ENCODE measurements at places on chromosomes 4 and X.

- H3K4me3 ChIP-seq: no peak overlapping the region
- peak; percentile 12 for DNase-seq
- no peaks in the 10 kb centered on the region for H3K27me3 ChIP-seq
- no peaks in the 10 kb centered on the region for H3K4me1 ChIP-seq
- H3K27ac ChIP-seq: no peak overlapping the region
Observed at GRCh38 chrX:15820106-15821073, 30.1 kb downstream of the ZRSR2 start.

- H3K27me3 ChIP-seq: no peaks in the 10 kb centered on the region
- H3K4me3 ChIP-seq: no peak overlapping the region
- DNase-seq: no peak
- no peaks in the 10 kb centered on the region for H3K4me1 ChIP-seq
- H3K27ac ChIP-seq: no peak overlapping the region
- H3K36me3 ChIP-seq: no peaks in the 10 kb centered on the region
Observed at GRCh38 chrX:102042372-102043325, 82.8 kb upstream of the TCEAL2 start.

DNA sequence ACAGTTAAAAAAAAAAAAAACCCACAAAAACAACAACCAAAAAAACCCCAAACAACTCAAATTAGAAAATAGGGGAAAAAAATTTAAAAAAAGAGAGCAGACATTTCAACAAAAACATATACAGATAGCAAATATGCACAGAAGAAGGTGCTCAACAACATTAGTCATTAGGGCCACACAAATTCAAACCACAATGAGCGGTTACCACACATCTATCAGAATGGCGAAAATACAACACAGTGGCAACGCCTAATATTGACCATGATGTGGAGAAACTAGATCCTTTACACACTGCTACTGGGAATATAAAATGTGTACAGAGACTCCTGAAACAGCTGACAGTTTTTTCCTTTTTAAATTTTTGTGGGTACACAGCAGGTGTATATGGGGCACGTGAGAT, 19.4 kb downstream of the LYAR start:
- no peak overlapping the region for H3K4me3 ChIP-seq
- H3K27ac ChIP-seq: no peak overlapping the region
- H3K4me1 ChIP-seq: no peaks in the 10 kb centered on the region
- no peaks in the 10 kb centered on the region for H3K27me3 ChIP-seq
- DNase-seq: no peak

DNA sequence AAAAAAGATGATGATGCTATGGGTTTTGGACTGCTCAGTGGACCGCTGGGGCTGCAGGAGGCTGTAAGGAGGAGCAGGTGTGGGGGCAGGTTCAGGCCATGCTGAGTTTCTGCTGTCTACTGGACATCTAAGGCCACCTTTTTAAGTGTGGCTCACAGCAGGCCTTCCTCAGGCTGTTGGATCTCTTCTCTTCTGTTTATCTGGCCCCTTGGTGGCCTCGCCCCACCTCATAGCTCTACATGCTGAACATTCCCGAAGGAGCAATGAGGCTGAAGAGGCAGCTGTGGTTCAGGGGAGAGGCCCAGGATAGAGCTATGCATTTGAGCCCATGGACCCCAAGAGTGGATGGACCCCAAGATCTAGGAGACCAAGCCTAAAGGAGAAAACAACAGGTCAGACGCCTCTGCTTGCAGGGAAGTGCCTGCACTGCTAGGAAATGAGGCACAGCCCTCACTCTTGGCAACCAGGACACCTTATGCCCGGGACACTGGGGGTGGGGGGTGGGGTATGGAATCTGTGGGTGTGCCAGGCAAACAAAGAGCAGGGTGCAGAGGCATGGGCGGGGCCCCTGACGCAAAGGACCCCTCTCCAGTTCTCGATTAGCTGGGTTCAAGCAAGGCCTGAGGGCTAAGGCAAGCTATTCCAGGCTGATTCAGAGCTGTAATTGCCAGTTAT, 168.9 kb downstream of the BCOR start:
- H3K27ac ChIP-seq: no peak overlapping the region
- H3K4me3 ChIP-seq: no peak overlapping the region
- DNase-seq: no peak
- H3K4me1 ChIP-seq: peaks cover 2% of the 10 kb centered on the region

- H3K36me3 ChIP-seq: peaks cover 31% of the 10 kb centered on the region
- H3K27ac ChIP-seq: no peak overlapping the region
- no peaks in the 10 kb centered on the region for H3K4me1 ChIP-seq
- no peak overlapping the region for H3K4me3 ChIP-seq
- H3K27me3 ChIP-seq: no peaks in the 10 kb centered on the region
- DNase-seq: no peak
Observed at GRCh38 chr4:16513876-16514275, 287.6 kb upstream of the TAPT1 start.

GRCh38 chr4:104728380-104729122, 233.9 kb upstream of the CXXC4 start:
- no peaks in the 10 kb centered on the region for H3K4me1 ChIP-seq
- peak; percentile 68 for DNase-seq
- H3K27ac ChIP-seq: no peak overlapping the region
- no peaks in the 10 kb centered on the region for H3K36me3 ChIP-seq

DNA sequence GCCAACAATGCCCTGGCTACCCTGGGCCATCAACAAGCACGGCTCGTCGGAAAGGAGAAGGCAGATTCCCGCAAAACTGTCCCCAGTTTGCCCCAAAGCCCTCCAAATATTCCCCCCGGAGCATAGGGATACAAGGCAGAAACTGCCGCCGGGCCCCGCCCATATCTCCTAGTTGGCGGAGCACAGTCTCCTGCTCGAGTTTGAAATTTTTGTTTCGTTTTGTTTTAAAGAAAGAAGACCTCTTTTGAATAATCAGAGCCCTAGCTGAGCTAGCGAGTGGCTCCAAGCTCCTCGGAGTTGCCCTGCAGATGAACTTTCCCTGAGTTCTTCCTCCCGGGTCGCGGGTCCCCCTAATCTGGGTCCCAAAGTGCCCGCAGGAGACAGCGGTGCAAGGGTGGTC, 138.1 kb upstream of the ZIC3 start:
- peak; percentile 0 for DNase-seq
- H3K4me1 ChIP-seq: peaks cover 11% of the 10 kb centered on the region
- no peak overlapping the region for H3K27ac ChIP-seq
- H3K27me3 ChIP-seq: peaks cover 52% of the 10 kb centered on the region
- H3K36me3 ChIP-seq: no peaks in the 10 kb centered on the region
- H3K4me3 ChIP-seq: peak overlapping the region; percentile 36

DNA sequence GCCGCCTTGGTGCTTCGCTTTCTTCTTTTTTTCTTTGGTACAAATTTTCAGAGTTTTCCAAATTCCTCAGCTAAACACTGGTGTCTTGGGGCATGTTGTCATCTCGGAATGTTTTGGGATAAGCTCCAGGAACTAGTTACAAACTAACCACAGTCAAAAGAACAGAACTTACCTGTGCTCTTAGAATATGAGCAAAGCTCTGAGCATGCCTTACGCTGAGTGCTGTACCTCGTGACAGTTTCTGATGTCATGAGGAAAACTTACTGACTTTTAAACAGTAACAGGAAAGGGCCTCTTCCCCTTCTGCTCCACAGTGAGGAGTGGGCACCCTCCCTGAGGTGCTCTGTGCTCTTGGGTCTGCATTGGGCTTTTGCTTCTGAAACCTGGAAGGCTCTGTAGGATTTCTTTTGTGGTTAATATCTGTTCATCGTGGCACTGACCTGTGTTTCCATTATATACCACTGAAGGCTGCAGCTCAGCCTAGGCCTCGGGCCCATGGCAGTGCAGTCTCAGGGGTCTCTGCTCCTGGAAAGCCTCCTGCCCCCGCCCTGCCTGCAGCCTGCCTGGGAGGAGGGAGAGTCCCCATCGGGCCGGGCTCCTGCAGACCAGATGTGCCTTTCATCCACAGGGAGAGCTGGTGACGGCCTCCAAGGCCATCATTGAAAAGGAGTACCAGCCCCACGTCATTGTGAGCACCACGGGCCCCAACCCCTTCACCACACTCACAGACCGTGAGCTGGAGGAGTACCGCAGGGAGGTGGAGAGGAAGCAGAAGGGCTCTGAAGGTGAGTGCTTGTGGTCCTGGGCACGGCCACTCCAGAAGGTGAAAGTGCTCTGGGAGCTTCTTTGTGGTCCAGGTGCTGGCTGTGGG, 48.7 kb downstream of the NOP14 start:
- H3K4me3 ChIP-seq: no peak overlapping the region
- DNase-seq: no peak
- peaks cover 4% of the 10 kb centered on the region for H3K4me1 ChIP-seq
- no peaks in the 10 kb centered on the region for H3K27me3 ChIP-seq

DNA sequence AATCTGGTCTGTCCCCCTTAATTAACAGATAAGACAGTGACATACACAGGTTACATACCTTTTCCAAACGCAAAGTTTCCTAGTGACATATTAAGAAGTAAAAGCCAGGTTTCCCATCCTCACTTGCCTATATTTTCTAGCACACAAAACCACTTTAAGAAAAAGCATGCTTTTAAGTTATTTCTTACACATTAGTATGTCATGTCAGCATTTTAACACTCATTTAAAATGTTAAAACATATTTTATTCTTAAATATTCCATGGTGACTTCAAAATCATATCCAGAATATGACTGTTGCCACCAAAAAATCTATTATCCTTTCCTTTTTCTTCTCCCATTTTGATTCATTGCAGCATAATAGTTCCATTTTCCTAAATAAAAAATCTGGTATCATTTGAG, 1830.2 kb downstream of the STIM2 start:
- no peak for DNase-seq
- H3K4me1 ChIP-seq: no peaks in the 10 kb centered on the region
- H3K4me3 ChIP-seq: no peak overlapping the region
- H3K36me3 ChIP-seq: no peaks in the 10 kb centered on the region

DNA sequence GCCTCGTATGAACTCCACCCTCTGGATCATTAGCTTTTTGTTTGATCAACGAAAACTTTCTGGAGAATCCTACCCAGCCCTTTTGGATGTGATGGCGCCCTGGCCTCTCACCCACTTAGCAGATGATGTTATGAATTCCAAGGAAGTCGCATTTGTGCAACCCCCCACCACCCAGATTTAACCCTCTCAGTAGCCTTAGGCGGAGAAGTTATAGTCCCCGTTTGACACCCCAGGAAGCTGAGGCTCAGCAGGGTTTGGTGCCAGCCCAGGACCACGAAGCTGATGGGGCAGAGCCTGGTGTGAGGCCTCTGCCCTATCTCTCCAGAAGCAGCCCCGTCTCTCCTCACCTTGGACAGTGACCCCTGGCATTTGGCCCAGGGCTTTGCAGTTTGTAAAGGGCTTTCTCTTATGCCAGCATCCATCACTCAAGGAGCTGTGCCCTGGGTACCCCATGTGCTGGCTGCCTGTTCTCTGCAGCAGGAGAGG, 1.0 kb downstream of the WFS1 start:
- H3K27me3 ChIP-seq: peaks cover 10% of the 10 kb centered on the region
- H3K4me3 ChIP-seq: peak overlapping the region; percentile 97
- H3K36me3 ChIP-seq: peaks cover 2% of the 10 kb centered on the region
- DNase-seq: peak; percentile 23
- H3K27ac ChIP-seq: peak overlapping the region; percentile 86
- peaks cover 43% of the 10 kb centered on the region for H3K4me1 ChIP-seq

DNA sequence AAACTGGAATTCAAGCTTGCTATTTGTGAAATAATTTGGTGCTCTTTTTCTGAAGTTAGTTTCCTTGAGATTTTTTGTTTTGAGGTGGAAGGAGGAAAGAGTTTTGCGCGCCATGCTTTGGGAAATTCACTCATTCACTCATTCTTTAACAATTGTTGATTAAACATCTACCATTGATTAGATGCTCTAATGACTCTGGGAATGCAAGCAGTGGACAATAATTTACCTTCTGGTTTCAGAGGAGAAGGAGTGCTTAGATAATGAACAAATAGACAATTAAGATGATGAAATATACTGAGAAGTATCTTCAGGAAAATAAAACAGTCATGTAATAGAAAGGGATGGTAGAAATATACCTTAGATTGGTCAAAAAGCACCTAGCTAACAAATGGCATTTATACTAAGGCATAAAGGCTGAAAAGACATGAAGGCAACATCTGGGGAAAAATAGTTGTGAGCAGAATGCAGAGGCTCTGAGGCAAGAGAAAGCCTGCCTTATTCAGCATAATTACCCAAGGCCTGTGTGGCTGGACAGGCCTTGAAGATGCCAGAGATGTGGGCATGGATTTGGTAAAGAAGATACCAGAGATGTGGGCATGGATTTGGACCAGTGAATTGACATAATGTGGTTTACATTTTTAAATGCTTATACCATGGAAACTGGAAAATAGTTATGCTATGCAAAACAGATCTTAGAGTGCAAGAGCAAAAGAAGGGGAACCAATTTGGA, 2.7 kb upstream of the COMMD8 start:
- no peak overlapping the region for H3K4me3 ChIP-seq
- no peaks in the 10 kb centered on the region for H3K36me3 ChIP-seq
- peak overlapping the region; percentile 54 for H3K27ac ChIP-seq
- H3K4me1 ChIP-seq: peaks cover 2% of the 10 kb centered on the region
- DNase-seq: no peak

DNA sequence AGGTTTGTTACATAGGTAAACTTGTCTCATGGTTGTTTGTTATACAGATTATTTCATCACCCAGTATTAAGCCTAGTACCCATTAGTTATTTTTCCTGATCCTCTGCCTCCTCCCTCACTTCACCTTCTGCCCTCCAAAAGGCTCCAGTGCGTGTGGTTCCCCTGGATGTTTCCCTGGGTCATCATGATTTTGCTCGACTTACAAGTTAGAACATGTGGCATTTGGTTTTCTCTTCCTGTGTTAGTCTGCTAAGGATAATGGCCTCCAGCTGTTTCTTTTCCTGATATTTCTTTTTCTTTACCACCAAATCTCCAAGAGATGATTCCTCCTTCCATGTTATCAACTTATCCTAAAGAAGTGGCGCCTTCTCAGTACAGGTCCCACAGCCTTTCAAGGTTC, 543.1 kb upstream of the ADGRL3 start:
- H3K27ac ChIP-seq: no peak overlapping the region
- H3K27me3 ChIP-seq: no peaks in the 10 kb centered on the region
- no peak overlapping the region for H3K4me3 ChIP-seq
- no peaks in the 10 kb centered on the region for H3K36me3 ChIP-seq
- peak; percentile 3 for DNase-seq
